Pancreas (tissue), 10 donors: ENCODE measurements at places on chromosomes 12 and 14.

DNA sequence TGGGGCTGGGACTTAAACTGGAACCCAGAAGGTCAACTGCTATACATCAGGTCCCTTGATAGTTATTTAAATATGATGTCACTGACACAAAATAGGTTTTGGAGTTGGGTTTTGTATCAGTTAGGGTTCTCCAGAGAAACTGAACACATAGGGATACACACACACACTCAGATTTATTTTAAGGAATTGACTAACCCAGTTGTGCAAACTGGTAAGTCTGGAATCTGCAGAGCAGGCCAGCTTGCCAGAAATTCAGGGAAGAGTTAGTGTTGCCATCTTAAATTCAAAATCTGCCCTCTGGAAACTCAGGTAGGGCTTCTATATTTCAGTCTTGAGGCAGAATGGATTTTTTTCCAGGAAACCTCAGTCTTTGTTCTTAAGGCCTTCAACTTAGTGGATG lies 36.9 kb downstream of the MAPK1IP1L start:
- no peak for DNase-seq
- H3K27ac ChIP-seq: no peak overlapping the region
- H3K36me3 ChIP-seq: no peaks in the 10 kb centered on the region
- H3K27me3 ChIP-seq: no peaks in the 10 kb centered on the region

DNA sequence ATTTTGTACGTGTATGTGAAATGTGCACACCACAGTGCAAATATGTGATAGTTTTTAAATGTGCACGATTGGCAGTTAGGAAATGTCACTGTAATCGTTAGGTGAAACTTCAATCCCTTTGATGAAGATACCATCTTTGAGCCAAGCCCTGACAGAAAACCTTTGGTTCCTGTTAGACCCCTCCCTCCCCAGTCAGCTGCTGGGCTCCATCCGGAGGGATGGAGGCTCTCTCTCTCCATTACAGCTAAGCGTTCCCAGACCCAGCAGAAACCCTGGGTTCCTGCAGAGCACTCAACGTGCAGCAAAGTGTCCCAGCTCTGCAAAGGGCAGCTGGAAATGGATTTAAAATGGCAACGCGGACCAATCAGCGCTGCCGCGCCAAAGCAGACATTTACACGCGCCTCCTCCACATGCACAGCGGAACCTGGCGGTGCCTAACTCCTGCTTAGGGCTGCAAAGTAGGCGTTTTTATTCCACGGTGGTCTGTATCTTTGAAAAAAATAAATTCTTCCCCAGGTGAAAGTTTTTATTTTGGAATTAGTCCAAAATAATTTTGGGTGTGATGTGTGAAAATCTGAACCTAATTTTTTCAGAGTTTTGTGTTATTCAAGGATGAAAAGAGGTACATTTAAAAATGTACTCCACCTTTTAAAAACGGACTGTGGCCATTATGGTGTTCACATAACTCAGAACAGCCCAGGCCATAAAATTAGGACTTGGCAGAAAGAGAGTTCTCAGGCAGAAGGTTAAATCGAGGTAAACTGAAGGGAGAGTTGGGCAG lies 1.4 kb upstream of the HMGA2 start:
- no peak overlapping the region for H3K27ac ChIP-seq
- H3K4me1 ChIP-seq: peaks cover 9% of the 10 kb centered on the region

DNA sequence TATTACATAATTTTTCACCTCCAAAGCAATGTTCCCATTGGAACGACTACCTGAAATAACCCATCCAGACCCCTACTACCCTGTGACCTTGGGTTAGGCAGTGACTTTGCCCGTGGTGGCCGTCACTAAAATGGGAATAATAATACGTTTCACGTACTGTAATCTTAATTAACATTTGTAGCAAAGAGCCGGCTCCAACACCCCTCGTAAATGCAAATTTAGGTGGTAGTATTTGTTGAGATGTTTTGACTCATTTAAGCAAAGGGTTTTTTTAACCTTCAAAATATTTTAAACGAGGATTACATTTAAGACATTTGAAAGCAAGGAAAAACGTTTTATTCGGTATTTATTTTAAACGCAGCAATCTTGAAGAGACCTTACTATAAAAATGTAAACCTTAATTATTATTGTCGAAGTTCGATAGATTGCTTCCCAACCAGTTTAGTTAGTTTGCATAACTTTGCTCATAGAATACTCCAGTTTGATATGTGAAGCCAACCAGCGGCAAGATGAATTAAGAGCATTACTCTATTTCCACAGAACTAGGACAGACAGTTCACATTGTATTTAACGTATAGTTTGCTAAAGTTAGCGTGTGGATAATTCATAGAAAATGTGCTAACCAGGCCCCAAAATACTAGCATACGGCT lies 1.4 kb upstream of the ARID2 start:
- H3K36me3 ChIP-seq: no peaks in the 10 kb centered on the region
- H3K4me1 ChIP-seq: peaks cover 41% of the 10 kb centered on the region
- H3K4me3 ChIP-seq: peak overlapping the region; percentile 37
- no peaks in the 10 kb centered on the region for H3K27me3 ChIP-seq
- H3K27ac ChIP-seq: peak overlapping the region; percentile 99

DNA sequence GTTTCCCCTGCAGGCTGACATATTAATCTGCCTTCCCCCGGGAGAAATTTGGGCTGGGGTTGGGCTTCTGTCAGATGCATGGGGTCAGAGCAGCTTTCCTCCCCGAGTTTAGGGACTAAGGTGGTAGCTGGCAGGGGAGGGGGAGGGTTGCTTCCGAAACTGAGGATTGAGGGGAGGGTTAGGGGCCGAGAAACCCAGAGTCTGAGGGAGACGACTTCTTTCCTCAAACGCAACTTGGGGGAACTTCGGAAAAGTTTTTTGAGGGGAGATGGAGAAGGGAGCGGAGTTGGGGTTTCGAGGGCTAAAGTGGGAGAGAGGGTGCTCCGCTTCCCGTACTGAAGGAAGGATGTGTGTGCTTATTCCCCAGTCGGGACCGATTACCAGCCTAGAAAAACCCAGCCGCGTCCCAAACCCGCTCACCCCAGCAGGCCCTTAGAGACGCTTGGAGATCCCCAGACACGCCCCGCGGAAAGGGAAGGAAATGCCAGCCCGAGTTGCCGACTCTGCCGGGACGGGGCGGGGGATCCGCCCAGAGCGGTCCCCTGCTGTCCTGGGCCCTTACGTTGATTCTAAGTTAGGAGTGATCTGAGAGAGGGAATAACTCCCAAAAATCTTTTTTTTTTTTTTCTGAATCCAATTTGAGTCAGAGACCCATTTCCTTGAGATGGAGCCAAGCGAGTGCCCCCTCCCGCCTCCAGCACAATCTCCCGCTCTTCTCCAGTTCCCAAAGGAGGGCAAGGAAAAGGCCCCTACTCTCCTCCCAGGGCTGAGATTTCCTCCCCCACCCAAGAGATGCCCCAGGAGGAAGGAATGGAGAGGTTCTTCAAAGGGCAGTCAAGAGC lies 61.9 kb downstream of the SMUG1 start:
- no peaks in the 10 kb centered on the region for H3K27me3 ChIP-seq
- H3K4me3 ChIP-seq: peak overlapping the region; percentile 40
- no peaks in the 10 kb centered on the region for H3K4me1 ChIP-seq
- peak; percentile 66 for DNase-seq

- no peak overlapping the region for H3K27ac ChIP-seq
- no peaks in the 10 kb centered on the region for H3K36me3 ChIP-seq
- H3K4me3 ChIP-seq: no peak overlapping the region
- DNase-seq: no peak
- no peaks in the 10 kb centered on the region for H3K27me3 ChIP-seq
- H3K4me1 ChIP-seq: no peaks in the 10 kb centered on the region
Measured at GRCh38 chr12:94495445-94496115, 35.9 kb upstream of the CEP83 start.

- DNase-seq: no peak
- no peaks in the 10 kb centered on the region for H3K4me1 ChIP-seq
Measured at GRCh38 chr12:45402288-45402687, 186.4 kb downstream of the ANO6 start.

GRCh38 chr14:71959055-71959454 lies 26.8 kb downstream of the RGS6 start:
- no peaks in the 10 kb centered on the region for H3K36me3 ChIP-seq
- DNase-seq: no peak
- H3K4me3 ChIP-seq: no peak overlapping the region
- H3K4me1 ChIP-seq: no peaks in the 10 kb centered on the region
- H3K27ac ChIP-seq: no peak overlapping the region
- H3K27me3 ChIP-seq: no peaks in the 10 kb centered on the region

DNA sequence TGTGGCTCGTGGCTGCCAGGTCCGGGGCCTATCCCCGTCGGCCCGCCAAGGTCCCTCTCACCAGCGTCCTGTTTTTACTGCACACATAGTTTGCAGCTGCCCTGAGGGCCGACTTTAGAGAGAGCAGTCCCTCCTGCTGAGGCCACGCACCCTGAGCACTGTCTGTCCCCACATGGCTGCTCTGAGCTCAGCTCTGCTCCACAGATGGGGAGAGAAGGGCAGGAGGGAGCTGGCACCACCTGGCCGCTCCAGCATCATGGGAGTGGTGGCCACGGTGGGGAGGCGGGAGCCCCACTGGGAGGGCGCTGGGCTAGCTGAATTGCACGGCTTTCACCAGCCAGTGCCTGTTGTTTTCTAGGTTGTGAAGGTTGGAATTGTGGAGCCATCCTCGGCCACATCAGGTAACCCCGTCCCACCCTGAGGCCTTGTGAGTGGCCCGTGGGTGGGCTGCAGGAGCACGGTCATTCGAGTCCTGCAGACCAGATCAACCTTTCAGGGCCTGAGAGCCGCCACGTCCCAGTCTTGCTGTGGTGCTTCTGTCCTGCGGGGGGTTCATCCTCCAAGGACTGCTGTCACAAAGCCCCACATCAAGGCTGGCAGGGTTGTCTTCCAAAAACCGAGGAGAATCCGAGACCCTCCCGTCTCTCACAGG lies 7.4 kb upstream of the TEX22 start:
- no peak overlapping the region for H3K27ac ChIP-seq
- H3K4me1 ChIP-seq: no peaks in the 10 kb centered on the region
- H3K36me3 ChIP-seq: no peaks in the 10 kb centered on the region
- DNase-seq: no peak

GRCh38 chr14:89805501-89805900 lies 149.0 kb downstream of the EFCAB11 start:
- DNase-seq: no peak
- H3K27me3 ChIP-seq: no peaks in the 10 kb centered on the region
- H3K4me1 ChIP-seq: no peaks in the 10 kb centered on the region

- no peak for DNase-seq
- no peaks in the 10 kb centered on the region for H3K36me3 ChIP-seq
- H3K27me3 ChIP-seq: no peaks in the 10 kb centered on the region
- H3K27ac ChIP-seq: no peak overlapping the region
- no peak overlapping the region for H3K4me3 ChIP-seq
- no peaks in the 10 kb centered on the region for H3K4me1 ChIP-seq
Measured at GRCh38 chr14:54424479-54424901, 16.7 kb downstream of the CNIH1 start.

DNA sequence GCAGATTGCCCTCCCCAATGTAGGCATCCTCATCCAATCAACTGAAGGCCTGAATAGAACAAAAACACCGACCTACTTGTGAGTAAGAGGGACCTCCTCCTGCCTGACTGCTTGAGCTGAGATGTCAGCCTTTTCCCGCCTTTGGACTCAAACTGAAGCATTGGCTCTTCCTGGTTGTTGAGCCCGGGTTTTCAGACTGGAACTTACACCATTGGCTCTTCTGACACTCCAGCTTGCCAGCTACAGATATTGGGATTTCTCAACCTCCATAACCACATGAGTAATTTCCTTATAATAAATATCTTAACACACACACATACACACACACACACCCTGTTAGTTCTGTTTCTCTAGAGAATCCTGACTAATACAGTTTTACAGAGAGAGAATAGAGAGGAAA lies 173.4 kb upstream of the NTF3 start:
- H3K4me3 ChIP-seq: no peak overlapping the region
- H3K27ac ChIP-seq: no peak overlapping the region
- no peaks in the 10 kb centered on the region for H3K27me3 ChIP-seq
- H3K4me1 ChIP-seq: no peaks in the 10 kb centered on the region

DNA sequence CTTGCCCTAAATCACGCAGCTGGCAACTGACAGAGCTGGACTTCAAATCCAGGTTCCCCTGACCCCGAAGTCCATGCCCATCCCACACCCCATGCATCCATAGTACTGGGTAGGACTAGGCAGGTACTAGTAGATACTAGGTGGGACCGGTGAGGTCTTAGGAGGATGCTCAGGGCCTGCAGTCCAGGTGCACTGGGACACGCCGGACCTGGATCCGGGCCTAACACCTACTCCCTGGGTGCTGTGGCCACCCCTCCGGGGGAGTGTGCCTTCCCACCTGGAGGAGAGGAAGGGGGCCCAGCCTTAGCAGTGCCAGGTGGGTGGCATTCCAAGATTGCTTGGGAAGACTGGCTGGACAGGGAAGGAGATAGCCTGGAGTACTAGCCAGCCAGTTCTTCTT lies 64.8 kb downstream of the CACNA1C start:
- H3K4me3 ChIP-seq: no peak overlapping the region
- no peak for DNase-seq
- no peaks in the 10 kb centered on the region for H3K36me3 ChIP-seq

- DNase-seq: peak; percentile 73
- H3K4me3 ChIP-seq: no peak overlapping the region
- H3K36me3 ChIP-seq: no peaks in the 10 kb centered on the region
- H3K27me3 ChIP-seq: no peaks in the 10 kb centered on the region
- H3K4me1 ChIP-seq: peaks cover 4% of the 10 kb centered on the region
- H3K27ac ChIP-seq: no peak overlapping the region
Measured at GRCh38 chr14:20855652-20856291, 35.4 kb upstream of the RNASE3 start.

DNA sequence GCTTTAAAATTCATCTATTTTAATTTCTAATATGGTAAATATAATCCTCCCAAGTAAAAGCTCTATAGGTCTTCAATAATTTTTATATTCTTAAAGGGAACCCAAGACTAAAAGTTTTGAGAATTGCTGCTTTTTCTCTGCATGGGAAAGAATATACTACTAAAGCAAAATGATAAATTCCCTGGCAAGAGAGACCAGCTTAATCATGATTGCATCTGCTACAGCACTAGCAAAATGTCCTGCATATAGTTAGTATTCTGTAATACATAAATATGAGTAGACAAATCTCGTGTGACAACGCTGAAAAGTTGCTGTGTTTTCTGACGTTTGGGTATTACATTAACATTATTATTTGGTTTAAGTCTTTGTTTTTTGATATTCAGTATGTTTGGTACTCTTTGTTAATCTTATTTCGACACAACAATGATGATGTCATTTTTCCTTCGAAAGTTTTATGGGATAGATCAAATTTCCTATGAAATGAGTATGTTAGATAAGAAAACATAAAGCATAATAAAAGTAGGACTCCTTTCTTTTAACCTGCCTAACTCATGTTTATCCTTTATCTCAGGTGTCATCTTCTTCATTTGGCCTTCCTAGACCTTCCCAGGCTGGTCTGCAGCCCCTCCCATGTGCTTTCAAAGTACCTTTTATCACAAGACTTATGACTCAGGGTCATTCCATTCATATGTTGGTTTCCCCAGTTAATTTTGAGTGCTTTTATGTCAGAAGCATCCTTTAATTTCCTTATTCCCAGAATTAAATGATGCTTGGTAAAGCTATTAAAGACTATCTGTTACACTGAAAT lies 321.9 kb downstream of the RAD51B start:
- no peak for DNase-seq
- peaks cover 71% of the 10 kb centered on the region for H3K4me1 ChIP-seq
- H3K27me3 ChIP-seq: no peaks in the 10 kb centered on the region
- H3K4me3 ChIP-seq: no peak overlapping the region
- H3K36me3 ChIP-seq: no peaks in the 10 kb centered on the region

GRCh38 chr12:15603474-15604085 lies 185.6 kb downstream of the EPS8 start:
- DNase-seq: no peak
- no peaks in the 10 kb centered on the region for H3K36me3 ChIP-seq
- H3K4me1 ChIP-seq: no peaks in the 10 kb centered on the region
